ENCODE measurements at places on chromosomes 7 and 10.
A peak's percentile ranks its signal among the peaks of the same experiment; 100 is the strongest.

DNA sequence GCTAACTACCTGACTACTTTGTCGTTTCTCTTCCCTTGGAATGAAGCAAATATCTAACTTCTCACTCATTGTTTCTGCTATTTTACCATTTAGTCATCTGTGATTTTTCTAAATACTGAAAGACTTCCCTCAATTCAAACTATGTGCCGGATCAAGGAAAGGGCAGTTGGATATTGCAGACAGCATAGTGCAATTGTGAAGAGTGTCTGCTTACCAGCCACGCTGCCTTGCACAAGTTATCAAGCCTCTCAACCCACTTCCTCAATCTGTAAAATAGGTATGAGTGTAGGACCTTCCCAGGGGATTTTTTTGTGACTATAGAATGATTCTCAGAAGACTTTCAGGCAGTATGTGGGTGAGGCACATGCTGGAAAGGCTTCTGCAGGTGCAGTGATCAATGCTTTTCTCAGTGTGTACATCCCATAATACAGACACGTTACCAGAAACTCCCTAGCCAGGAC is 54.3 kb downstream of the EGFR start:
- no peak for DNase-seq

GRCh38 chr7:138075350-138075749 is 909 bp upstream of the AKR1D1 start:
- no peak for DNase-seq

GRCh38 chr10:104234934-104235333 is 2.8 kb upstream of the CFAP43 start:
- no peak for DNase-seq

- no peak for DNase-seq
Measured at GRCh38 chr10:13168781-13169180, 7.4 kb downstream of the MCM10 start.

DNA sequence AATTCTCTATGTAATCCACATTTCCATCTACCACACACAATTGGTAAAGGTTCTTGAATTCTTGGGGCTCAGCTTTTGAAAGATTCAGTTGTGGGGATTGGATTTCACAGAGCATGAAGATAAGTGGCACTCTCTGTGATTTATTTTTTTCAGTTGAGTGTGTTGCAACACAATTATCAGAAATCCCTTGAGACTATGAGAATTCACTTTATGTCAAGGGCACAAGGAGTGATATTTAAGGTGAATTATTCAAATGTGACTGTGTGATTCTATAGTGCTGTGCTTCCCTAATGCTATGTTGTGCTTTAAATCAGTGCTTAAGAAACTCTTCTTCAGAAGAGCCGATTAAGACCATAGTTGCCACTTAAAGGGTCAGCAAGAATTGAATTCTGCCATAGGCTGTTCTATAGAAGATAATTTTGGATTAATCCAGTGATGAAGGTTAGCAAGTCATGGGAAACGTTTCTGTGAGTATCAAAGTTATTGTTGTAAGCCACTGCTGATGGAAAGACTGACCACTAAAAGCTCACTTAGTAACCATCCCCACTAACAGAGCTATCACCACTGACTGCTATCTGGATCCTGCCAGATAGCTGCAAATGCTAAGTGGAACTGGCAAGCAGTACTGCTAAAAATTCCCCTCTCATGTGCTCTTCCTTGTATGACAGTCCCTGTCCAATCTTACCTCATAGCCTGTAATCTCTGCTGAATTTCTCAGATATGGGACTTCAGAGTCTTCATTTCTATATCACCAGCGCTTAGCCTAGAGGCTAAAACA is 134.0 kb upstream of the SEMA3D start:
- DNase-seq, result no peak

DNA sequence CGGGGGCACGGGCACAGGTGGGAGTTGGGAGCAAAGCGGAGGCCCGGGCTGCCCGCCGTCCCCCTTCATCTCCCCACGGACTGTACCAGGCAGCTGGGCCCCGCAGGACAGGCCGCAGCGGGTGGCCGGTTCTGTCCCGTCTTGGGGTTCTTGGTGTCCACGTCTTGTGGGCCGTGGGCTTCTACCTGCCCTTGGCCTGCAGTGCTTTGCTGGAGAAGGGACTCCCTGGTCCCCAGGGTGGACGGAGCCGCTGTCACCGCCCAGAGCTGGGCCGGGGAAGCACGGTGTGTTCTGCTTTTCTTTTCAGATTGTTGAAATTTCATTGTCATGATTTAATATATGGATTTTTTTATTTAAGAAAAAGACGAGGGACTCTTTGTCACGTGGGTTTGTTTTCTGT is 11.8 kb downstream of the MAFK start:
- DNase-seq, result no peak

GRCh38 chr10:91049296-91049987 is 128.6 kb upstream of the ANKRD1 start:
- no peak for DNase-seq

- DNase-seq, result peak; percentile 39
Measured at GRCh38 chr10:89414879-89415821, 782 bp downstream of the IFIT5 start.

- DNase-seq, result no peak
Measured at GRCh38 chr10:72322030-72322279, 32.8 kb downstream of the DNAJB12 start.

DNA sequence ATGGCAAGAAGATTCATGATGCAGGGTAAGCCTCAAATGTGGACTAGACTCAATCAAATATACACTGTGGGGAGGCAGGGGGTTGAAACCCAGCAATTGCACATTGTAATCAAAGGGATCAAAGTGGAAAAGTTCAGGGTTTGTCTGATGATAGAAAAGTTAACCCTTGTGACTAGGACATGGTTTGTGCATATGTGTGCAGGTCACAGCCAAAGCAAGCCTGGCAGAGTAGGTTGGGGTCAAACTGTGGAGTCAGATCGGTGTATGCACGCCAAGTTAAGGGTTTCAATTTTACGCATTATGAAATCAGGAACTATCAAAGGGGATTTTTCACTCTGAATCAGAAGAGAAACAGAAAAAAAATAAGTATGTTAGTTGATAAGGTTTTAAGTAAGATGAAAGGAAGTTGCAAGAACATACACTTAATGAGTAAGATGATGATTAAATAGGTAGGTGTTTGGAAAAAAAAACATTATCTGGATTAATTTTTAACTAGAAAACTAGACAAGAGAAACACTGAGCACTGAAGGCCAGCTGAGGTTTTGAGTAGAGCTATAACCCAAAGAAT is 188.3 kb downstream of the DGKB start:
- DNase-seq, result no peak

- DNase-seq, result no peak
Measured at GRCh38 chr10:62815381-62816075, 638 bp downstream of the EGR2 start.

GRCh38 chr7:44887293-44887692 is 2.0 kb upstream of the PURB start:
- DNase-seq, result no peak

DNA sequence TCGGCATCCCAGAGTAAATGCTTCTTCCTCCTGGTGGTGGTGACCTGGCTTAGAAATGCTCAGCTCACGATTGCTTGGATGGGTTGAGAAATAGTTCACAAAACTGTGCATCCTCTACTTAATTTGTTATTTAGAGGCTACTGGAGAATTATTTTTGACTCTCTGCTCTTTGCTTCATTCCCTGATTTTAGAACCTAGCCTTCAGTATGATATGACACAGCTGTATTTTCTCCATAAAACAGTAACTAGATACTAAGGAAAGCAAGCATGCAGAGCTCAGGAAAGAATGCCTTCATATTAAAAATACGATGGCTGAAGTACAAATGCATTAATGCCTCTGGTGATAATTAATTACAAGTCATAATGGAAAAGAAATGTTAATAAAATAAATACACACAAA is 602.0 kb upstream of the COBL start:
- no peak for DNase-seq

DNA sequence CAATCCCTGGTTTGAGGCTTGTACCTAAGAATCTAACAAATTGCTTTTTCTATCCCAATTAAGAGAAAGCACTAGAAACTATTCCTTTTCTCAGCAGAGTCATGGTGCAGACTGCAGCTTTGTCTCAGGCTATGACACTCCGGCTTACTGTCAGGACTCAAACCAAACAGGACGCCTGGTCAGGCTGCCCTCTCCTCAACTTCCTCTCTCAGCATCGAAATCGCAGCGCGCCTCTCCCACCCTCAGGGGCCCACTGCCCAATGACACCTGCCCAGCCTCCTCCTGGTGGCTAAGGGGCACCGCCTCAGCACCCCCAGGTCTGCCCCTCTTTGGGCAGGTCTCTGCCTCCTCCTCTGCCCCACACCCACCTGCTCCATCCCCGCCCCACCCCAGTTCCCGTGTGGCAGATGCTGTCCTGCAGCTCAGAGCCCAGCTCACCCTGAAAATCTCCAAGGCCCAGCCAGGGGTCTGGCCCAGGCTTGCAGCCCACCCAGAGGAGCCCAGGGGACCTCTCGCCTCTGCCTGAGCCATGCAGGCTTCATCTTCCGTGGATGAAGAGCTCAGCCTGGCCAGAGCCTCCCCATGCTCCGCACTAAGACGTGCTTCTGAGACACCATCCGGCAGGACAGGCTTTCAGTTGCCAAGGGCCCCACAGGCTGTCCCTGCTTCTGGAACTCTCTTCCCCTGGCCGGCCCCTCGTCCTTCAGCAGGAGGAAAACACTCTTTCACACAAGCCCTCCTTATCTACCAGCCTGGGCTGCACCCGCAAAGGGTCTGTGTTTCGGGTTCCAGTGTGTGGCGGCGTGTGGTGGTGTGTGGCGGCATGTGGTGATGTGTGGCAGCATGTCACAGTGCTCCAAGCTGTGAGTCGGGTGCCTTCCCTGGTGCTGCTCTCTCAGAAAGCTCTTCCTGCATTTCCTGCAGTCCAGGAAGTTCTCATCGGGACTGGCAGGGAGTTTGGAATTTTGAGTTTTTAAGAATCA is 16.4 kb upstream of the PTPRN2 start:
- no peak for DNase-seq

DNA sequence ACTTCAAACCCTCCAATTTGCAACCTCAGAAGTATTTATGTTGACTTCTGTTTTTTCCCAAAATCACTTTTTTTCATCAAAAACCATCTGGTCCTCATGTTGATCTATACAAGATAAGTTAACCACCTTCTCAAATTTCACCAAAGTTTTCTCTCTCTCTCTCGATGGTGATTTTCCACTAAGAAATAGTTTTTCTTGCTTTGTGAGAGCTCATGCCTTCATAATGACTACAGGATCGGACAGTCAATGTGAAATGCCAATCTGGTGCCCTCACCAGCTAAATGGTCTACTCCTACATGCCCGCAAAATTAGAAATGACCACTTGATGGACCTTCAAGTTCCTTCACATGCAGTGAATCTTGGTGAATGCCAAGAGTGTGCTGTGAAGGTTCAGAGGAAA is 40.4 kb downstream of the CNNM1 start:
- DNase-seq, result no peak

DNA sequence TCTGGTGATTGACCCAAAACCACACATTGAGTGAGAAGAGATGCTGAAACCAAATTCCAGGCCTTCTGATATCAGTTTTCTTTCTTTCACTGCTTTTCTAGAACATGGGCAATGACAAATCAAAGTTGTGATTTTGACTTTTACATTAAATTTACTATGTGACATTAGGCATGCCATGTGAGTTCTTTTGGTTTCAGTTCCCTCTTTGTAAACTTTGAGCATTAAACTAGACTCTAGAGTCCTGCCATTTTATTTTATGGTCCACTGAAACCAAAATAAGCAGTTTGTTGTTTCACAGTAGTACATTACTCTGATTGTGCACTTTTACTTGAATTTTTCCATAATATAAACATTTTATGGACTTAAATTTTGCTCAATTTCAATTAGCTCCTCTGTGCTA is 381.1 kb upstream of the SEMA3D start:
- DNase-seq, result no peak

DNA sequence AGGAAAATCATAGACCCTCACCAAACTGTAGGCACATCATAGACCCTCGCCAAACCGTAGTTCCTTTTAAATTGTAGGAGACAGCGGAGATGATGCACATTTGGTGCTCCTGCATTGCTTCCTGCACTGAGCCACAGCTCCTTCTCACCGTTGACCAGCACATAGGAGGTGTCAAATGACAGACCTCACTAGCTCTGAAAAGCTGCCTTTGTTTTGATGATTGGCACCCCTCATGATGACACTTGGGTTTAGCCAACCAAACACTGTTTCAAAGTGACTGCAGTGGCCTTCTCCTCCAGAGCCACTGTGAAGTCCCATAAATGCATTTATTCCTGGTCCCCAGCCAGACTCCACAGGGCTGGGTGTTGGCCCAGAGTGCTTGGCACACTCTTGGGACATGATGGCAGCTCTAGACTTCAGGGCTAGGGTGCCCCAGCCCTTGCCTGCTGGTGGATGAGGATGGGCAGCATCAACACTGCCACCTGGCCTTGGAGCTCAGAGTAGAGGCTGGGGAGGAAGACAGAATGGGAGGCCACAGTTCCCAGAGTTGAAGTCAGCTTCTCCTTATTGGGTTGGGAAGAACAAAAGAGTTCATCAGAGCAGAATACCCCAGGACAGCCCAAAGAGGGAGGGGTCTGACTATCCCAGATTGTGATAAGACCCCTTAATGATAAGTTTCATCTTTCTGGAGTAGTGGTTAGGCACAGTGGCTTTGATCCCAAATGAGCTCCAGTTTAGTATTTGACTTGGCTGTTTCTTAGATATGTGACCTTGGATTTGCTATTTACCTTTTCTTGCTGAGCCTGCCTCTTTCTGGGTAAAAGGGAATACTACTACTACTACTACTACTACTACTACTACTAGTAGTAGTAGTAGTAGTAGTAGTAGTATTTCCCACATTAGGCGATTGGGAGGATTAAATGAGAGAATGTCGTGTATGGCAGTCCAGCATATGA is 75.3 kb downstream of the MTPN start:
- DNase-seq, result no peak

DNA sequence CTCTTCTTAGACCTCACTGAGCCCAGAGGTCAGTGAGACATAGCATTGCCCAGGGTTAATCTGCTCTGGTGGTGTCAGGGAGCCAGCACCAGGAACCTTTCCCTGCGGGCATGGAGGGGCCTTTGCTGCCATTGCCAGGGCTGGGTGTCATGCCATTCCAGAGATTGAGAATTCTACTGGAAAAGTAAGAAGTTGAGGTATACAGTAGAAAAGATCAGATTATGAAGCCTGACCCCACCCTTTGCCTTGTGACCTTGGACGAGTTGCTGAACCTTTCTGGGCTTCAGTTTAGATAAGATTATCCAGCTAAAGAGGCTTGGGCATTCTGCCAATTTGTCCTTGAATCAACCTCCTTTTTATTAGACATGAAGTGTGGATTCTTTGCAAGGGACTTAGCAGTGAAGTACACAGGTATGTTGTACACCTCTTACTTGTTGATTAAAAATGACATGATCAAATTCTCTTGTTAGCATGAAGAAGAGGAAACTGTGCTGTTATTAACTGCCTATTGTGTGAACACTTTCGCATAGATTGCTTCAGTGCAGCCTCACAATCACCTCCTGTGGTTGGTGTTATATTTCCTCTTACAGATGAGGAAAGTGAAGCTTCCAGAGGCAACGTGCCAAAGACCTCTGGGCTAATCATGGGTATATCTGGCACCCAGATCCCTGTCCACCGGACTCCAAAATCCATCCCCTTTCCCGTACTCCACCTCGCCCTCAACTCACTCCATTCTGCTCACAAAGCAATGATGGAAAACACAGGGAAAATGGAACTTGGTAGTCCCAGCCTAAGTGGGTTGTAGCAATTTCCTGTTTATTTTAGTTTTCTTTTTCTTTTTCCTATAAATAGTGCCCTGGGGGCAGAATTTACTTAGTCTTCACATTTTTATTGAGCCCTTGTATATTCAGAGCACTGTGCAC is 151.3 kb downstream of the CAMK1D start:
- no peak for DNase-seq
